ENCODE measurements at places on chromosomes 1 and 21.

DNA sequence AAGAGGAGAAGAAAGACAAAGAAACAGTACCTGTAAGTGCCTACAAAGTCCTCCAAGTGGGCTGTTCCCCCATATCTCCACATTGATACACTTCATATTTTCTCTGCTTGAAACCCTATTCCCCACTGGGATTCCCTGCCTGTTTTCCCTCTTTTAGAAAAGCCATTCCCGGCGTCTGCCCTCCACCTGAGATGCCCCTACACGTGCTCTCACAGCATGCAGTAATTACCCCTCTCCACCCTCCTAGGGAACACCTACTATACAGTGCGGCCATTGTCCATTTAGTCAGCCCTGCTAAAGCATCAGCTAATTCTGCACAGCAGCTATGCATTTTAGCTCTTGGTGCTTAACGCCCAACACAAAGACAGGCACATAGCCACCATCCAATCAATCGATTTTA lies 135.7 kb upstream of the TIAM1 start:
- DNase-seq, result no peak

DNA sequence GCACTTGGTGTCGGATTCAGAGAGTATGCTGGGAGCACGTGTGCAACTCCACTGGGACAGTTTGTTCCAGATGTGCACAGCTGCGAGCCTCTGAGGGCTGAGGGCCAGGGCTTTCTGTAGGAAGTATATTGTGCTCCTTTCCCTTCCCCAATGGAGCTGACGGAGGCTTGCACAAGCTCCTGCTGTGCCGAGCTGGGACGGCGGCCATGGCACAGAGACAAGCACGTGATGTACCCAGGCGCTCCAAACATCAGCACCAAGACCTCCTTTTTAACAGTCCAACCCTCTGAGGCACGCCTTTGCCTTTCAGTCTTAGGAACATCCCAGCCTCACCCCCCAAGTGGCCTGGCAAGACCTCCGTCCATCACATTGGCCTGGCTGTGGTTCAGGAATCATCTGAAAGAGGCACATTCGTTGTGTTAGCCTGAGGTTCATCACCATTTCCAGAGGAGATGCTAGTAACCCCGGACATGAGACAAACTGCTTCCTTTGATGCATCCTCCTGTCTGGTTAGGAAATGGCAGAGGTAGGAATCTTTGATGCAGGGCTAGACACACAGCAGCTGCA lies 339.2 kb upstream of the KAZN start:
- no peak for DNase-seq

DNA sequence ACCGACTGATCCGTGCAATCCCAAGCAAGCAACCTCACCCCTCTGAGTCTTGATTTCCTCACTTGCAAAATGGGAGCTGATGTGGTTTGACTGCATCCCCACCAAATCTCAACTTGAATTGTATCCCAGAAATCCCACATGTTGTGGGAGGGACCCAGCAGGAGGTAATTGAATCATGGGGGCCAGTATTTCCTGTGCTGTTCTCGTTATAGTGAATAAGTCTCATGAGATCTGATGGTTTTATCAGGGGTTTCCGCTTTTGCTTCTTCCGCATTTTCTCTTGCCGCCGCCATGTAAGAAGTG lies 58.4 kb downstream of the FHAD1 start:
- DNase-seq, result no peak

DNA sequence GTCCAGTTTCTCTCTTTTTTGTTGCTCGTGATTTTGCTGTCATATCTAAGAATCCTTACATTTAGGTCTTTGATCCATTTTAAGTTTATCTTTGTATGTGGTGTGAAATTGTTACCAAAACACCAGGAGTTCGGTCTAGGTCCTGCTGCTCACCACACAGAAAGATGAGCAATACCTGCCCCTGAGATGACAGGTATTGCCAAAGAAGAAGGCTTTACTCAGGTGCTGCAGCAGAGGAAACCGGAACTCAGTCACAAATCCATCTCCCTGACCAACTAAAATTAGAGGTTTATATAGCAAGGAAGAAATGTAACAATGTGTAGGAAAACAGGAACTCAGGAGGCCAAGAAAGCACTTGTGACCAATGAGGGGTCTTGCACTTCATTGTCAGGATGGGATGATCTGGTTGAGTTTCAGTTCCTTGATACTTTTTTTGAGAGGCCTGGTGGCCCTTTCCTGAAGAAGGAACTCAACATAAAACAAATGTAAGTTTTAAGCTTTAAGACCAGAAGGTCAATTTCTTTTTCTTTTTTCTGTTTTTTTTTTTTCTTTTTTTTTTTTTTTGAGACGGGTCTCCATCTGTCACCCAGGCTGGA lies 16.5 kb upstream of the SETDB1 start:
- DNase-seq, result no peak

GRCh38 chr1:211581526-211581925 lies 2.6 kb upstream of the SLC30A1 start:
- DNase-seq, result no peak

- DNase-seq, result no peak
These were observed 243.4 kb downstream of the RHOU start for GRCh38 chr1:228978484-228979324.

GRCh38 chr1:70327306-70328076 lies 27.0 kb downstream of the ANKRD13C start:
- DNase-seq, result no peak

DNA sequence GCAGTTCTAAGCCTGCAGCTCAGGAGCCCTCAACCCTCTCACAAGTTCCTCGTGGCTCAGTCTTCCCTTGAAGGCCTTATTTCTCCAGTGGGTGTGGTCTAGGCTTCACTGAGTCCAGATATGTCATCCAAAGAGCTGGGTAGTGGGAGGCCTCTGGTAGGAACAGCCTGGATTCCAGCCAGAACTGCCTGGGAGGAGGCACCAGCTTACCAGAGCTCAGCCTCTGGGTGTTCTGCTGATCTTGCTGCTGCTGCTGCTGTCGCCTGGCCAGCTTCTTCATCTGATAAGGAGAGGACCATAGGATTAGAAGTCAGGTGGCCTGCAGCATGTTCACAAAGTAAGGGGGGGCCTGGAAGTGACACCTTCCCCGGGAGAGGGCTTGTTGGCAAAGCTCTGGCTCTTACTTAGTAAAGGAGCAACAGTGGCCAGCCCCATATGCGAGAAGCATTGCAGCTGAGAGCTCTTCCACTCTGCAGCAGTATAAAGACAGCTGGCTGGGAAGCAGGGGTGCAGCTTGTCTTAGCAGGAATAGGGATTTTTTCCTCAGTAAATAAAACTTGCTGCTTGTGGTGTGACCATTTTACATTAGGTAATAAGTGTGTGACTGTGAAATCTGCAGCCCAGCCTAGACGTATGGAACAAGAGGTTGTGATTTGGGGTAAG lies 148.5 kb downstream of the LMX1A start:
- DNase-seq, result no peak

DNA sequence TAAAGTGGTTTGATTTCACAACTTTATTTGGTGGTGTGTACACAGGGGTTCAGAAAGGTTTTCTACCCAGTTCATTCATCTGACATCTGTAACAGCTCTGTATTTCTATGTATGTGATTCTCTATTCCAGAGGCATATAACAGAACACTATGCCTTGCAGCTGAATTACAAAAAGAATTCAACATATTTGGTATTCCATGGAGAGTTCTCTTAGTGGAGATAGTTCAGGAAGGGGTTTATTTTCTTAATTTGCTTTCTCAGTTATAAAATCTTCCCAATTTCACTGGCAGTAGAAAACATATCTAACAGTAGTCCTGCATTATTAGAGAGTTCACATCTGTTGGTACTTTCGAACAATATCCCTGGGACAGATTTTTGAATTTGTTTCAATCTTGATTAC lies 207.9 kb upstream of the LYPLAL1 start:
- no peak for DNase-seq

GRCh38 chr1:220330265-220330664 lies 58.0 kb upstream of the RAB3GAP2 start:
- DNase-seq, result no peak

DNA sequence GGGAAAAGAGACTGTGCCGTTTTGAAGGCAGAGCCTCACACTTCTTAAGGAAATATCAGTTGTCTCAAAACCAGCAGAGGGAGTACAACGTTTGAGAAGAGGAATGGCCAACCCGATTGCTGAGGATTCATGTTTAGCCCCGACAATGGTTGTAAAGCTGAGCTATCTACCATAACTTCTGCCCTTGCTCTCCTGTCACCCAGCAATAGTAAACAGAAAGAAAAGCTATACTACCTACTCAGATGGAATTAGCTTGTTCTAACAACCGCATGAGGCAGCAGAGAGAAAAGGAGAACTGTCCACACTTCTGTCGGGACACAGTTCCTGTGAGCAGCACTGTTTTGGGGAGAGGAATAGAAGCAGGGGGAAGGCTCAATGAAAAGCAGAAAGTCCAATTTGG lies 91.2 kb downstream of the SLC45A1 start:
- DNase-seq, result no peak

GRCh38 chr1:101313356-101313755 lies 76.5 kb downstream of the S1PR1 start:
- DNase-seq, result no peak

DNA sequence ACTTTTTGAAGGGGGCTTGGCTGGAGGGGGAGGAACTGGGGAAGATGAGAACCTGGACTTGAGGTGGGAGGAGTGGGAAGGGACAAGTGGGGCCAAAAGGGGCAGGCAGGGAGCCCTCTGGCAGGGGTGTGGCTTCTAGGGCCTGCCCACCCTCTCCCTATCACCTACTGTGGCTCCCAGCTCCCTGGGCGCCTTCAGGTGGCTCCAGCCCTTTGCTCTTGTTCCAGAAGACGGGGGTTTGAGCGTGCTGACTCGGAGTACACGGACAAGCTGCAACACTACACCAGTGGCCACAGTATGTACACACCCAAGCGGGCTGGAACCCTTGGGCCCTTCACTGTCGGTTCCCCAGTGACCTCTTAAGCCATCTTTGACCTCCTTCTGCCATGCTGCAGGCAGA lies 76.5 kb downstream of the LACTBL1 start:
- DNase-seq, result no peak

DNA sequence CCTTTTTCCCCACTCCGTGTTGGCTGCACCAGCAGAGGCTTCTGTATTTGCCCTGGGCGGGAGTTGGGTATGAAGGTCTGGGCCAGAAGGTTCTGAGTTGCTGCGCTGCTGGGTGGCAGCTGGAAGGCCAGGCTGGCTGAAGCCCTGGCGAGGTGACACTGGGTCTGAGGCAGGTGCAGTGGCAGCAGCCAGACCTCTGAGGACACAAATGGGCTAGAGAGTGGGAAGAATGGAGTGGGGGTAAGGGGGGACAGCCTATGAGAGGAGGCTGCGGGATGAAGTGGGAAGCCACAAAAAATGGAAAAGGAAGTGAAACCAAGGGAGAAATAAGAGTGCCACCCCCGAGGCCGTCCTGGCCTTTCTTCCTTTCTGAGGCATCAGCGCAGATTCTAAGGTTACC lies 53.2 kb downstream of the STX6 start:
- DNase-seq, result no peak

GRCh38 chr1:161216945-161217712 lies 2.0 kb downstream of the FCER1G start:
- DNase-seq, result no peak

GRCh38 chr1:18148461-18148860 lies 40.9 kb downstream of the IGSF21 start:
- no peak for DNase-seq

All from D341Med (cell line).